NCI-H1436 (cell line): ENCODE measurements at places on chromosomes 1 and 21.

DNA sequence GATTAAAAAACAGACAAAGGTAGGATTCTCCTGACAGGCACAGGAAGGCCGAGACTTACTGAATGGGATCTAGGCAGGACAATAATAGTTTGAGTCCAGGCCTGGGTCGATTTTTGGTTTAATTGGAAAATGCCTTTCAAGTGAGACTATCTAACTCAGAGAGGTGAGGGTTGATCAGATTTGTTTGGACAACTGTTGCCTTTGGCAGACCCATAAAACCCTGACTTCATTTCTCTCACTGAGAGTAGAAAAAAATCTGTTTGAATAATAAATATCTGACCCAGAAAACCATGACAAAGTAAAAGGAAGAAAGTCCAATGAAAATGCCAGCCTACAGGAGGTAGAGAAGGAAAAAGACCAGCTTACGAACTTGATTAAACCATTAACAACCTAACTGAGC is 12.3 kb upstream of the SLC30A10 start:
- no peak for DNase-seq

DNA sequence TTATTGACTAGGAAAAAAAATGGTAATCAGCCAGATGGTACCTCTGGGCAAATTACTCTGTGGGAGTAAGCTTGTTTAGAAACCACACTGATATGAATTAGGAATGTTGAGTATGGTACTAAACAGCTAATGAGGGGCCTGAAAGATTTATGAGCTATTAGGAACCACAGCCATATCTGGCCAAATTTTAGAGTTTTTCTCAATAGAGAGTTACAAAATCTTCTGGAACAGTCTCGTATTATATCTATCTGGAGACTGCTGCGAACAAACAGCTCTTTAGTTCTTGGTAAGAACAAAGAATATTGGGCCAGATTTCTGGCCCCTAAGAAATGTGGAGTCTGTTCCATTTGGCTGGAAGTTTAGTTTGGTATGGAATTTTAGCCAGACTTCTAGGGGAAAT is 4.9 kb upstream of the PODN start:
- no peak for DNase-seq

DNA sequence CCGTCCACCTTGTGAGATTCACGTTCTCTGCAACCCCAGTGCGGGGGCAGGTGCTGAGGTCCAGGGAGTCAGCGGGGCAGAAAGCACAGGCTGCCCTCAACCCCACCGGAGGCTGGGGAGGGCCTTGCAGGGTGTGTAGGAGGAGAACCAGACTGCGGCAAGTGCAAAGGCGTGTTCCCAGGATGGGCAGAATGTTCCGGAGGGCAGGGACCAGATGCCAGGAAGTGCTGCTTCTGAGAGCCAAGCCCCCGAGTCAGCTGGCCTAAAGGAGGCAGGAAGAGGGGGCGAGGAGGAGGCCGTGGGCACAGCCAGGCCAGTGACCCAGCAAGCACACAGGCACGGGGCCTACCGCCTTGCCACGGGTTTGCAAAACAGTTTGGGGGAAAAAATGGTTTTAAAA is 193.8 kb upstream of the AJAP1 start:
- DNase-seq, result no peak

GRCh38 chr1:22254756-22255155 is 111.9 kb upstream of the WNT4 start:
- no peak for DNase-seq

DNA sequence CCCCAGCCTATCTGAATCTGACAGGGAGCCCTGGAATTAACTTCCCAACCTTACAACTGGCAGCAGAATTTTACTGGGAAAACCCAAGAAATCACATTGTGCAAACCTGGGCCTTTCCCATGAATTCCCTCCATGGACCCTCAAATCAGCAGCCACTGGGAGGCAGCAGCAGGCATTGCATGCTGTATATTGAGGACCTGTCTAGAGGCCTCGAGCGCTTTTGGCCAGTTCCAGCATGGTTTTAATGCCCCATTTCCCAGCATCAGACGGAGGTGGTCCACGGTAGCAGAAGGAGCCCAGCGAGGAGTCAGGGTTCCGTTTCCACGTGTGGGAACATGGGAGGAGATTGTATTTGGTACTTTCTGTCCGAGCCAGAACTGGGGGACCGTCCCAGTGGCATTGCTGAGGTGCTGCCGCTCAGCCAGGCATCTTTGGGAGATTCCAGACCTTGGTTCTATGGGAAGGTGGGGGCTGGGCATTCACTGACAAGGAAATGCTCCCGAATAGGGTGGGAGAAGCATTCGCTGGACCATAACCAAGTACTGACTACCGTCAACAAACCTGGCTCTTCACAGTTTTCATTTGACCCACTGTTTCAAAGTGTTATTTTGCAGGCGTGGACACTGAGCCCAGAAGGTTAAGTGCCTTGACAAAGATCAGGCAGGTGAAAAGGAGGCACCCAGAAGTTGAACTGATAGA is 15.9 kb downstream of the BMP8A start:
- no peak for DNase-seq
